ENCODE measurements at places on chromosomes 2 and 18.

DNA sequence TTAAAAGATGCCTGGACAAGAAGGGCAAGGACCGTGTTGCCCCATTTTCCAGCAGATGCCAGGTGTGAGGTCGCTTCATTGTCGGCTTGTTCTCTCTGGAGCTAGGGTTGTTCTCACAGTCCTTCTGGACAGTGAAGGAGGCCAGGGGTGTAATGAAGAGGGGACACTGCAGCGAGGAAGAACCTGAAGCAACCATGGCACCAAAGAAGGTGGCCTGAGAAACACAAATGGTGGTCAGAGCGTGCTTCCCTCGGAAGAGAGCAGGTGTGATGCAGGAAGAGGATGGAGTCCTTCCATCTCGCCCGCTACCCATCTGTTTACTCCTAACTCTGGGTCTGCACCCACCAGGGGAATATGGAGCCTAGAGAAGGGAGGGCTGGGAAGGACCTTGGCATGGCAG is 50.3 kb upstream of the TWIST2 start:
- no peak for DNase-seq

- DNase-seq: no peak
Observed at GRCh38 chr18:12092398-12093229, 1.0 kb upstream of the ANKRD62 start.

- DNase-seq: no peak
Observed at GRCh38 chr2:120631724-120632123, 103.9 kb upstream of the GLI2 start.

DNA sequence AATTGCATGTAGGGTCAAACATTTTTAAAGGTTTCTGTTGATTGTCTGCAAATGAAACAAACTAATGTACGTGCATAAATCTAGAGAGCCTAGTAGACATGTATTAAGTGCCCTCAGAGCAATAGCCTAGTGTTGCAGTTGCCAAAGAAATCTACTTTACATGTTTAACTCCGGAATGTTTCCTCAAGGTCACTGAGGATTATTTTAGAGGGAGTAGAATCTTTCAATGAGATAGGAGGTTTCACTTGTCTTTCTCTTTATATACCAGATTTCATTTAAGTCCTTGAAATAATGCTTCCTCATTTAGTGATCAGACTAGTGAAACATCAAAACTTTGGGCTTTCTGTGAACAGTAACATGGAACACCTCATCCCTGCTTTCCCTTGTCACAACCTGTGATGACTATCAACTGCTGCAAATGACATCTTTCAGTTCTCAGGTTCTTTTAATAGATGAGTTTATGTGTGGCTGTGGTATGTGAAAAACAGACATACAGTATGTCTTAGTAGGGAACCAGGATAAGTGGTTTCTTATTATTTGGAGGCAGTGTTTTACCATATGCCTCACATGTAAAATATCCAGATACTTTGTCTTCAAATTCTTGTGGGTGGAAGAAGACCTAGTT is 5.5 kb downstream of the UBE2E3 start:
- no peak for DNase-seq

DNA sequence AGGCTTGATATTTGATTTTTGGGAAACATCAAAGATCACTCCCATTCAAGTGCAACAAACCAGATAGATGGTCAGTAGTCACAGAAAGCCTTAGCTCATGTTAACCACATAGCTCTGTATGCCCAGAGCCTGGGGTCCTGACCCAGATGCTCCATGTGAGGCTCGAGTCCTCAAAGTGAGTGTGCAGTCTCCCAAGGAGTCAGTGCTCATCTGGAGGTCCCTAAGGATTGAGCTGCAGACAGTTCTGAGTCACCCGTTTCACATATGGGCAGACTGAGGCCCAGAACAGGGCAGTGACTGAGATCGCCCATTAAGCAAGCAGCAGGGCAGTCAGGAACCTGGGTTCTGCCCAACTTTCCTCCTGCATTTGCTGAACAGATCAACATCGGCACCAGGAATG is 9.2 kb downstream of the TMEM37 start:
- DNase-seq: no peak

Data from hematopoietic multipotent progenitor cell treated with erythropoietin and hydrocortisone succinate and interleukin-3 and kit ligand, for 17 days (in vitro differentiated cells).